Suppressor macrophage treated with lipopolysaccharide for 1 hour (primary cell): ENCODE measurements at places on chromosomes 1 and 21.

GRCh38 chr1:245310571-245311531, 156.1 kb downstream of the KIF26B start:
- peak; percentile 79 for DNase-seq

GRCh38 chr1:39450956-39451606, 40.4 kb upstream of the BMP8A start:
- no peak for DNase-seq

GRCh38 chr1:45322486-45323040, 4.1 kb upstream of the HPDL start:
- no peak for DNase-seq

DNA sequence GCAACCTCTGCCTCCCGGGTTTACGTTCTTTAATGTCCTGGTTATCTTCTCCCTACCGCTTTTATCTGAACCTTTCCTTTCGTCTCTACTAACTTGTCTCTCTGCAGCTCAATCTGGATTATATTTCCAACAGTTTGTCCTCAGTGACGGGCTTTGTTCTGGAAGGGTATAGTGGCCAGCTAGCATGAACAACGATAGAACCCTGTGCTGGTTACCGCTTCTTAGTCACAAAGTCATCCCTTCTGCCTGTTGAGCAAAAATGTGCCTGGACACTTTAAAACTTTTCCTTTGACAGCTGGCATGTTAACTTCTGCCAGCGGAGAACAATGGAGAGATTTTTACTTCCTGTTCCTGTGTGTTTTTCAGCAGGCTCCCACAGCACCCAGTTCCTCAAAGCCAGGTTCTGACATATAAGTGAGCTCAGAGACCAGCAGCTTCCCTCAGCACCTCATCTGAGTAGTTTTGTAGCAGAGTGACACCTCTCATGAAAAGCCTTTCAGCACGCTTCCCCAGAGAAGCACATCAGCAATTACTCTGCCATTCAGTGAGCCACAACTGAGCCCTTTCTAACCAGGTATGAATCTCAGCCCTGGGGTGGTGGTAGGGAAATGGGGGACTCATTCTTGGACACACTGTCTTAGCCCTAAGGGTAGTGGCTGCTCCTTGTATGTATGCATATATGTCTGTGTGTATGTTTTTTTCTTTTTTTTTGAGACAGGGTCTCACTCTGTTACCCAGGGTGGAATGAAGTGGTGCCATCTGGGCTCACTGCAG, 23.6 kb upstream of the CCDC17 start:
- DNase-seq: peak; percentile 78

DNA sequence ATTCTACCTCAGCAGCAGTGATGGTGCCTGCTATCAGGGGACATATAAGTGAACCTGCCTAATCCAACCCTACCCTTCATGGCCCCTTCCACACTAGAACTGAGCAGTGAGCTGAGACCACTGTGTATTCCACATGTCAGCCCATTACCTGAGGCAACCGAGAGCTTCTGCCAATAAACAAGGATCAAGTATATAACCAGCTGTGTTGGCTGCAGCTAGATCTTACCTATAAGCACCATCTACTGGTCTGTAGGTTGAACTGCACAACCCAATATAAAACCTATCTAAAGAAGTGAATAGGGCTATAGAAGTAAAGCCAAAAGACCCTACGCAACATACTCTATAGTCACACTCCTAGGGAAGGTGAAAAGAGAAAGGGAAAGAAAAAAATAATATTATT, 376.9 kb downstream of the HHIPL2 start:
- DNase-seq: peak; percentile 49

GRCh38 chr1:64330839-64331238, 127.4 kb downstream of the UBE2U start:
- no peak for DNase-seq

DNA sequence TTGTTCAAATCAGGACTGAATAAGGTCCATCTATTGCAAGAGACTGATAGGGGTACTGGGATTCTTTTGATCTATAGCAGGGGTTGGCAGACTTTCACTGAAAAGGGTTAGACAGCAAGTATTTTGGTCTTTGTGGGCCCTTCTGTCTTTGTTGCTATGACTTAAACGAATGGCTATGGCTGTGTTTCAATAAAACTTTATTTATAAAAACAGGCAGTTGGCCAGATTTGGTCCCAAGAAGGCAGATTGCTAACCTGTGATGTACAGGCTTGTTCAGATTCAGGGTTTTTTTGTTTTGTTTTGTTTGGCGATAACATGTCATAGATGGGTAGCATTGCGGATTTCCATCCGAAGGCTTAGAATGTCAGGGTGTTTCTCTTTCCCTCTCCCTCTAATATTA, 3.9 kb upstream of the BACE2 start:
- no peak for DNase-seq

- peak; percentile 98 for DNase-seq
These were observed 15.9 kb upstream of the BTG2 start for GRCh38 chr1:203289281-203289981.

- no peak for DNase-seq
These were observed 22.6 kb upstream of the RAB3GAP2 start for GRCh38 chr1:220294846-220295301.

DNA sequence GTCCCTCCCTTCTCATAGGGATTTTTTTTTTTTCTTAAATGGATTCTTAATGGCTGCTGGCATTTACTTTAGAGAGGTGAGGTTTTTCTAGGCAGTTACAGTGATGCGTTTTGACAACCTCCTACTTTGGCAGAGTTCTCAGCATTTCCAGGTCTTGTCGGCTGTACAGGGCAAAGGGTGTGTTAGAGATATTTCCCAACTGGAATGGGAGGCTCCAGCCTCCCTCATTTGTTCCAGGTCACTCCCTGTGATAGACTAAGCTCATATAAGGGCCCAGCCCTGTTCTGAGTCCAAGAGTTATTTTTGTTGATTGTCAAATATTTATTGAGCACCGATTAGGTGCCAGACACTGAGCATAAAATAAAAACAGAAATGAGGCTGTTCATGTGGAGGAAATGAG, 7.6 kb upstream of the XKR8 start:
- DNase-seq: no peak

DNA sequence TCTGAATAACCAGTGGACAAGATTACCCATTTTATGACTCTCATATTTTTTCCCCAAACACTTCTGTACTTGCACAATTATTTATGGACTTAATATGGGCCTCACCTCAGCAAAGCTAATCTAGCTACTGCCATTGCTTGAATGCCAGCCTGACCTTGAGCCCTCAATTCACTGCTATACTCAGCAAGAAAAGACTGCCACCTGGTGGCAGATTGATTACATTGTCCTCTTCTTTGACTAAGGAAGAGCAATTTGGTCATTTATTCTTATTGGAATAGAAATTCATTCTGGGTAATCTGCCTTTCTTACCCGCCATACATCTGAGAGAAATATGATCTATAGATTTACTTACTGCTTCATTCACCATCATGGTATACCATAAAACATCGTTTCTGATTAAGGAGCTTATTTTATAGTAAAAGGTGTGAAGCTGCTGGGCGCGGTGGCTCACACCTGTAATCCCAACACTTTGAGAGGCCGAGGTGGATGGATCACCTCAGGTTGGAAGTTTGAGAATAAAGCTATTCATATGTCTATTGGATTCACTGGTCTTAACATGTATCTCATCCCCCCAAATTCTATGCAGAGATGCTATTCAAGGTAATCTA, 32.9 kb upstream of the DIPK1A start:
- DNase-seq: peak; percentile 95
